Stimulated activated CD4-positive, alpha-beta T cell treated with anti-CD3 and anti-CD28 coated beads, Interleukin-1b, Interleukin-23, amount 100 ng/mL, for 24 hours (primary cell): ENCODE measurements at places on chromosomes 4 and X.

DNA sequence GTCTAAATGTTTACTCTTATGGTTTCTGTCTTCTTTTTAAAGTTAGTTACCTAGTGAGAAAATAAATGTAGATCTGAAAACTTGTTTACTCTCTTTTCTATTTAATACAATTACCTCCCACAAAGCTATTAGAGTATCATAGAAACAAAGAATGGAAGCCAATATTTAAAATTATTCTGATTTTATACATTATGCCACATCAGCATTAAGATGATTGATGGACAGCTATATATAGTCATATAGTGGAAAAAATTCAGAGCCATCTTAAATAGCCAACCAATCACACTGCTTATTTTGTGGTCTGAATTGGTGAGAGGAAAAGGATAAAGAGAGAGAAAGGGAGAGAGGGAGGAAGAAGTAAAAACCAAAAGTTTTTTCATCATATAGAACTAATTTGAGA, 1101.8 kb downstream of the PCDH19 start:
- DNase-seq: no peak

DNA sequence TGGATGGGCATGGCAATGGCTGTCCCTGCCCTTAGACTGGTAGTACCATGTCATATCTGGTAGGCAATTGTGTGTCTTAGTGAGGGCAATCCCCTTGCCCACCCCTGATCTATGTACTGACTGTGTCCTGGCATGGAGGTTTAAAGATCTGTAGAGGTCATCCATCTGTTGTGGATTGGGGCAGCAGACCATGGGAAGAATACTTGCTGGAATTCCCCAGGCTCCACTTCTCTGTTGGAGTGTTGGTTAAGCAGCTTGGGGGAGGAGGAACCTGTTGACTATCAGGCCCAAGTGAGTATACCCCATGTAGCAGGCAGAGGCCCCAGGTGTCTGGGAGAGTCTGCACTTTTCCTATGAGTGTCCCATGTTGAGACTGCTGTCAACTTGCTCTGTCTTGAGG, 246.7 kb upstream of the DIPK2B start:
- no peak for DNase-seq

- no peak for DNase-seq
Observed at GRCh38 chrX:14865201-14865600, 7.7 kb downstream of the FANCB start.

GRCh38 chr4:77538144-77538543, 67.5 kb upstream of the CXCL13 start:
- no peak for DNase-seq

- DNase-seq: no peak
Observed at GRCh38 chr4:70715097-70715496, 6.7 kb upstream of the RUFY3 start.

DNA sequence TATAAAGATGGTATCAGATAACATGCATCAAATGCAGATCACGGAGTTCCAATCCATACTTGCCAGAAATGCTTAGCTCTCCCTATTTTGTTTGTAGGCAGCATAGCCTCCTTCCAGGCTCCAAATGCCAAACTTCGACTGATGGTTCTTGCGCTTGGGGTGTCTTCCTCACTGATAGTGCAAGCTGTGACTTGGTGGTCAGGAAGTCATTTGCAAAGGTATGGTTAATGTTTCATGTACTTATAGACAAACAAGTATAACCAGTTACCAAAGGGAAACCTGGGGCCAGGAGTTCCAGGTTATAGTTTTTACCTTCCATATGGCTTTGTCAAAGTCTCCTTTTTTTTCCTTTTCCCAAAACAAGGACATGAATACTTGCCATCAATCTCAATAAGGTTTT, 5.3 kb downstream of the CWH43 start:
- no peak for DNase-seq

DNA sequence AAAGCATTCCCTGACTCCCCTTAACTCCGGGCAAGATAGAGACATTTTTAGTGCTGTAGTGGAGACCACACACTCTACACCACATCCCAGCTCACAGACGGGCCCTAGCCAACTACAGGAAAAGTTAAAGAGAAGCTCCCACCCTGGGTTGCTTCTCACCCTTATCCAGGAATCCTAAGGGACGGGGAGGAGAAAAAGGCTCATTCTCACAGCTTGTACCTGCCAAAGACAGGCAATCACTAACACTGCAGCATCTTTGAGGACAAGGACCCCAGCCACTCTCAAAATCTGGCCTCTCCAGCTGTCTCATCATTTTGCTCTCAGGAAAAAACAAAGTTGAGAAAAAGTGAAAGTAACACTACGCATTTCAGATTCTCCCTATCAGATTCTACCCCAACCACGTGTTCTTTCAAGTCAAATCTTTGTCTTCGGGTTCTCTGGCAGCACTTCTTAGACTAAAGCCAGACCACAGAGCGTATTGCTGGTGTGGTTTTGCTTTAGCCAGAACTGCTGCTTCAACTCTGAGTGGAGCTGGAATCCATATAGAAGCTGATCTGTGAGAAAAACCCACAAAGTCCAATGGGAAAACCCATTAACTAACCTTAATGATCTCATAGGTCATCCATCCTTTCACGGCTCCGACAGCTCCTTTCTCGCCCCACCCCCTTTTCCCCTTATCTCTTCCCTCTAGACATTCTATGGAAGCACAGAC, 605.9 kb upstream of the DIPK2B start:
- no peak for DNase-seq
